Umbilical cord (tissue), 2 donors: ENCODE measurements at places on chromosomes 12 and 14. TPM values are rescaled to one million over a fixed set of nuclear protein-coding genes. Genes with fewer than 3 reads are reported as not detected.

DNA sequence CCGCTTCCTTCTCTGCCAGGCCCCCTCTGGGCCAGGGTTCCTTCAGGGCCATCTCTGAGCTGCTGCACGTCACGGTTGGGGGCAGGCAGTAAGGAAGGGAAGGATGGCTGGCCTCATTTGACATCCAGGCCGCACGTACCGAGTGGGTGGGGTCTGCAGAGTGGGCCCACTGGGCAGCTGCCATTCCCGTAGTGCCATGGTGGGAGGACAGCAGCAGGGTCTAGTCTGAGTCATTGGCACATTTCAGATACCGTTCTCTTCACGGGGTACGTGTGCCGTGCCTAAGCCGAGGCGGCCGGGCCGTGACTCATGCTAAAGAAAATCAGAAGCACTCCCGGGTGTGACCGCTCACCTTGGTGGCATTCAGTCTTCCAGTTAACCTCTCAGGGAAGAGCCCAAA lies 43.9 kb downstream of the IL31 start:
- no peak for DNase-seq

DNA sequence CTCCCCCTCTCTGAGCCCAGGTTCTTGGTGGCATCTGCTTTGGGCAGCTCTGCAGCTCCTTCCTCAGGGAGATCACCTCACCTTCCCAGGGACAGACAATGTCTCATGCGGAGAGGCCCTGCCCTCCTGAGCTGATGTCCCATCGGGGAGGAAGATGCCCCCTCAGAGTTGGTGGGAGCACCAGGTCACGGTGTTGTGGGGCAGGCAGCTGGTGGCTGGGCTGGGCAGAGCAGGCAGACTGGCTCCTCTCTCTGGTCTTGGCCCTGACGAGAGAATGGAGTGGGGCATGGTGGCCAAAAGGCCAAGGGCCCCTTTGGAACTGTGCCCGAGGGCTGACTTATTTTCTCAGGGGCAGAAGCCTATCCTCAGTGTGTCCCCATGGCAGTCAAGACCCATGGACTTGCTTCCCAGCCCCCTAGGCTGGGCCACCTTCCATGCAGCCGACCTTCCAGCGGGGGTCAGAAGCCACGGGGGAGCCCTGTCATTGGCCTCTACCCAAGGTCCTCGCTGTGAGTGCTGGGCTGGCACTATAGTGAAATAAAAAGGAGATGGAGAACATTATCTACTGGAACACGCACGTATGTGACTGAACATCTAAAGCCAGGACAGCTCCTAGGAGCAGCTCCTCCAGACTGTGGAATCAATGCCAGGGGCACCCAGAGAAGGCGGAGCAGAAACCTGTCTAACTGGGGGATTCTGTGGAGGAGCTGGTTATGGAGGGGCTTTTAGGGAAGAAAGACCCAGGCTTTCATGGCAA lies 21.9 kb downstream of the PPP2R5C start:
- no peak for DNase-seq

HOXC13 gene
- total RNA-seq, result 1.2 TPM

DNA sequence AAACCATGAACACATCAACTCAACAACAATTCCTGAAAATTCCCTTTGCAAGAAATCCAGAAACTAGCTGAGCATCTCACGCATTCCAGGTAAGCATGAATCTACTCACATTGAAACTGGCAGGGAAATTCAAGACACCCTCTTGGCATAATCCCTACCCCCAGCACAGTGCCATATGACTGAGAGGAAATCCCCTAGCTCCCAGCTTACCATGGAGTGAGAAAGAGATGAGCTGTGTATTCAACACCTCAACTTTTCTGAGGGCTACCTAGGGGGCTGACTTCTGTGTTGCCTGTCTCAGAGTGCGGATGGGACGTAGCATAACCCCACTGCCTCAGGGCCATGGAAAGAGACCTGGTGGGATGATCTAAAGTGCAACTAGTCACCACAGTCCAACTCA lies 37.7 kb upstream of the GPR132 start:
- DNase-seq, result no peak

DNA sequence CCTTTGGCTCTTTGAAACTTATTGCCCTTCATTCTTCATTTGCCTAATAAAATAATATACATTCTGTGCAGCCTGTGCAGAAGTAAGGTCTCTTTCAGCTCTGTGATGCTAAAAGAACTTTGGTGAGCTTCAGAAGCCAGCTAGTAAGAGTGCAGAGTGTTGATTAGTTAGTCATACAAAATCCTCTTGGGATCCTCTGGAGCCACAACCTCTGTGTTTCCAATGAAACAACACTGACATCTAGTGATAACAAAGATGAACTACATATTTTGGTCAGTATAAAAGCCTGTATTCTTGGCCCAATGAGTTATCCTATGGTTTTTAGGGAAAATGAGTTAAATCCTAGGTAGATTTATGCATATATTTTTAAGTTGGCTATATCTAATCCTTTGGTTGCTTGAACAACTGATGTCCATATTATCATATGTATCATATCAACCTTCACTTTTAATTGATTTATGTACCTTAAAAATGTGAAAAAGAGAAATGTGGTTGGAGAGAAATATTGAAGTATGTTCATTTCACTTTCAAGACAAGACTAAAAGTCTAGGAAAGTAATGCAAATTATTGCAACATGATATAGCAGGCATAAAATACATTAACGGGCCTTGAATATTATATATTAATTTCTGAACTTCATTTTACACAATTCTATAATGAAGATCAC lies 158.4 kb downstream of the KLHL28 start:
- DNase-seq, result peak; percentile 72

- no peak for DNase-seq
Observed at GRCh38 chr12:10559244-10559643, 53.6 kb downstream of the EIF2S3B start.

SLC35F4 gene
- total RNA-seq, result 1.2 TPM

DNA sequence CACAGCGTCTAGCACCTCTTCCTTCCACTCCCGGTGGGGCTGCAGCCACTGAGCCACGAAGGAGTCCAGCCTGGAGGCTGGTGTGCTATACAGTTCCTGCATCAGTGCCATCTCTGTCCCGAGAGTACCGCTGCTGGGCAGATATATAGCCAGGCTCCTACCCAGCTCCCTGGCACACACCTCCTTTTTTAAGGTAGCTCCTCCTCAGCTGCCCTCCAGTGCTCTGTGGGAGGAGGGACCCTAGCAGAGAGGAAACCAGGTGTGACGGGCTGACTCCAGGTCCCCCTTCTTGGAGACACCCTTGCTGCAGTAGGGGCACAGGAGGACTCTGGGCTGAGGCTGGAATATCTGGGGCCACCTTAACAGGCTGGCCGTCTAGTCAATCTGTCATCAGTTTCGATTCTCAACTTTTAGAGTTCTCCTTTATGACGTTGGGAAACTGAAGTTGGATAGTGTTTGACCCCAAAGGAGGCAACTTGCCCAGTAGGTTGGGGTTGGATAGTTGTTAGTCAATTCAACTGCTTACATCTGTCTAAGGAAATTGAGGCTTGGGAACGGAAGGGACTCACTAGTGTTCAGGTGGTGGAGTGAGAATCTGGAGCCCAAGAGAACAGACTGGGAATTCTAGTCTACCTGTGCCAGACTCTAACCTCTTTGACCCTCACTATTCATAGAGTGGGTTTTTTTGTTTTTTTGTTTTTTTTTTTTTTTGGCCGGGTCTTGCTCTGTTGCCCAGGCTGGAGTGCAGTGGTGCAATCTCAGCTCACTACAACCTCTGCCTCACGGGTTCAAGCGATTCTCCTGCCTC lies at the start of gene OASL:
OASL (minus strand) TSS at position 386 of the 808 bp plus-strand sequence; CDS start at position 111, 275 bp downstream.
- DNase-seq, result peak; percentile 19

GRCh38 chr12:42976122-42976521 lies 386.6 kb upstream of the PRICKLE1 start:
- DNase-seq, result no peak

GRCh38 chr14:96662116-96662970 lies 134.8 kb upstream of the VRK1 start:
- no peak for DNase-seq

GRCh38 chr12:27711317-27711682 lies 668 bp downstream of the MRPS35 start:
- no peak for DNase-seq

DNA sequence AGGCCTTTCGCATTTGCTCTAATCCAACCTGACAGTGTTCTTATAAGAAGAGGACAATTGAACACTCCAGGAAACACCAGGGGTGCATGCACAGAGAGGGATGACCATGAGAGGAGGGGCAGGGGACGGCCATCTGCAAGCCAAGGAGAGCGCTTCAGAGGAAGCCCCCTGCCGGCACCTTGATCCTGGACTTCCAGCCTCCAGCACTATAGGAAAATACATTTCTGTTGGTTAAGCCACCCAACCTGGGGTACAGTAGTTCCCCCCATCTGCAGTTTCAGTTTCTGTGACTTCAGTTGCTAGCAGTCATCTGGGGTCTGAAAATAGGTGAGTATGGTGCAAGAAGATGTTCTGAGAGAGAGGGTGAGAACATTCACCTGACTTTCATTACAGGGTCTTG lies 64.7 kb downstream of the CLMN start:
- DNase-seq, result no peak

PNP gene
- total RNA-seq, result 13.7 TPM

GRCh38 chr14:90820958-90821357 lies 4.7 kb upstream of the TTC7B start:
- no peak for DNase-seq

DNA sequence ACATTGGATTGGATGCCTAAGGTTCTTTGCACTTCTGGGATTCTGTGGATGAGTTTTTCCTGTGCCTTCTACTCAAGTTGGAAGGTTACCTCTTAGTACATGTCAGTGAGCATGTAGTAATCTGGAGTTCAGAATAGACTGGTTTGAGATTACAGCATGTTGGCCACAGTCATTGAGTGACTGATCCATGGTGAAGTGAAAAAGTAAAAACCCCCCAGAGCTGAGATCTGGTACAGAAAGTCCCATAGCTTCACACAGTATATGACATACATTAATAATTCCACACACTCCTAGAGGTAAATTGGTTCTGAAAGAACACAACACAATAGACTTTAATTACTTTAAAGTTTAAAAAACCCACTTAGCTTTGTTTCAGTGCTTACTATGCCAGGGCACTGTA lies 11.9 kb upstream of the CCND2 start:
- DNase-seq, result no peak

GRCh38 chr14:58196198-58196597 lies 3.8 kb upstream of the ACTR10 start:
- no peak for DNase-seq

DNA sequence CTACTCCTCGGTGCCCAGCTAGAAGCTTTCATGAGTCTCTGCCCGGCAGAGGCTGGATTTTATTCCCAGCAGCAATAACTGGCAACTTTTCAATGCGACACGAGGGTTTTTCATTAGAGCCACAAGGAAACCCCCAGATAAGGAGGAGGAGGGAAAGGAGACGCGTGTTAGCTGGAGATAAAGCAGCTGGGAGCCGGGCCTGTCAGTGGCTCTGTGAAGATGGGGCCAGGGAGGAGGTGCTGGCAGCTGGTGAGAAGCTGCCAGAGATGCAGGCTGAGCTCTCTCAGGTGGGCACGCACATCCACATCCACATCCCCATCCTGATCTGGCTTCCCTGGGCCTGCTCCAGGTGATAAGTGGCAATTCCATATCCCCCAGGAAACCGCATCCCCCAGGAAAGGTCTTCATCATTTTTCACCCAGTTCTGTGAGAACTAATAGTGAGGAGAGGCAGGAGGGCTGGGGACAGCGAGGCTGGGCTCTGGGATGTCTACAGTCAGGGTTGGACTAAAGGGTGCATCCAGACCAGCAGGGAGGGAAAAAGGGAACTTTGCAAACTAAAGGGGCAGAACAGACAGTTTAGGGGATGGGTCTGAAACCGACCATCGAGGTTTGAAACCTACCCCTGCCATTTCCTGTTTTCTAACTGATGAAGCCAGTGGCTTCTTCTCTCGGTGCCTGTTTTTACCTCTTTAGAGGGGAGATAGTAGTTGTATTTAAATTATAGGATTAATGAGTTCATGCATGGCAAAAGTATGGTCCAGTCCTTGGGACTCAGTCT lies 413.2 kb downstream of the DPF3 start:
- DNase-seq, result peak; percentile 39

CELA1 gene
- total RNA-seq, result not detected

VDR gene
- 4.1 TPM for total RNA-seq

DNA sequence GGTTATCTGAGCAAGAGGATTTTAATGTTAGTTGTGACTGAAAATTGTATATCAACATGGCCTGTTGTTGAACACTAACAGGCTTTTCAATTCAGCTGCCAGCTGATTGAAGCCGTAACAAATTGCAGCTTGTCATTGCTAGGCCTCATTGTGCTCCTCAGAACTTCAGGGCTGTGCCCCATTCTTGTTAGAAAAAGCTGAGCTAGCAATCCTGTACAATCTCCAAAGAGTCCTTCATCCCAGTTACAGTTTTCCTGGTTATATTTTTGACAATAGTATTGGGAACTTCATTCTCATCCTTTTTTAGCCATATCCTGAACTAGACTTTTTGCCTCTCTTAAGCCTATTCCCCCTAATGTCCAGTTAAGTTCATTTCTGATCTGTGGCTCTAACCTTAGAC lies 564.1 kb upstream of the ATXN7L3B start:
- DNase-seq, result no peak

SYNE3 gene
- total RNA-seq, result 17.1 TPM

- DNase-seq, result peak; percentile 24
Observed at GRCh38 chr14:73802431-73803188, 49.0 kb upstream of the PTGR2 start.

- DNase-seq, result no peak
Observed at GRCh38 chr12:98592825-98593322, 612 bp upstream of the SLC25A3 start.

HEBP1 gene
- total RNA-seq, result 10.4 TPM

DNA sequence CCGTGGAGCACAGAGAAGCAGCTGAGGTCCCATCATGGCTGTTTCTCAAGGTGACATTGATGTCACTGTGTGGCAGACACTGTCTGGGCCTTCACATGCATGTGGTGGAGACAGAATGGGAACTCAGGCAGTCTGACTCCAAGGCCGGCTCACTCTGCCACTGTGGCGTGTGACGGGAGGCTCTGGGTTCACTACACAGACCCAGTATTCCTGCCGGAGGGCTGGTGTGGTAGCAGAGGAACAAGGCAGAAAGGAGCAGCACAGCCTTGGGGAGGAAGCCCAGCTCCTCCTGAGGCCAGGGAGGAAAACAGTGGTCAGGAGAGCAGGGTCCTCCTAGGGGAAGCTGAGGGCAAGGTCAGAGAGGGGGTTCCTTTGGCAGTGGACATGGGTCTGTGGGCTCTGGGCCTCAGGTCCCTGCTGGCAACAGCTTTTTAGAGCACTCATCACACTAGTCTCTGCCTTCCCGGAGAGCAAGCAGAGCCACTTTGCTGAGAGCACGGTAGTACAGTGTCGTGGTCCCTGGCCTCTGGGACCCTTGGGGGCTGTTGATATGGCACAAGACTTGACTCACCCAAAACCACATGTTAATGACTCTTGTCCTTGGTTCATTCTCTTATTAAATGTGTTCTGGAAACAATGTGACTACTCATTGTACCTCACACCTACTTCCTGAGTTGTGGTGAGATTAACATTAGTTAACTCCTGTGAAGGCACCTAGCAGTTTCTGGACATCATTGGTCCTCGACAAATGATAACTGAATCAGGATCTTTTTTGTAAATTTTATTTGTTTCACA lies 21.3 kb downstream of the DCAF4 start:
- no peak for DNase-seq

- no peak for DNase-seq
Observed at GRCh38 chr14:51540364-51540763, 111.3 kb upstream of the FRMD6 start.

LIN7A gene
- total RNA-seq, result 23.4 TPM

EIF2S1 gene
- 82.8 TPM for total RNA-seq

KCNK13 gene
- total RNA-seq, result 3.6 TPM
